ENCODE measurements at places on chromosomes 6 and 20. TPM values are rescaled to one million over a fixed set of nuclear protein-coding genes. Genes with fewer than 3 reads are reported as not detected.
A peak's percentile ranks its signal among the peaks of the same experiment; 100 is the strongest.

The OTOR gene
- not detected for total RNA-seq

DNA sequence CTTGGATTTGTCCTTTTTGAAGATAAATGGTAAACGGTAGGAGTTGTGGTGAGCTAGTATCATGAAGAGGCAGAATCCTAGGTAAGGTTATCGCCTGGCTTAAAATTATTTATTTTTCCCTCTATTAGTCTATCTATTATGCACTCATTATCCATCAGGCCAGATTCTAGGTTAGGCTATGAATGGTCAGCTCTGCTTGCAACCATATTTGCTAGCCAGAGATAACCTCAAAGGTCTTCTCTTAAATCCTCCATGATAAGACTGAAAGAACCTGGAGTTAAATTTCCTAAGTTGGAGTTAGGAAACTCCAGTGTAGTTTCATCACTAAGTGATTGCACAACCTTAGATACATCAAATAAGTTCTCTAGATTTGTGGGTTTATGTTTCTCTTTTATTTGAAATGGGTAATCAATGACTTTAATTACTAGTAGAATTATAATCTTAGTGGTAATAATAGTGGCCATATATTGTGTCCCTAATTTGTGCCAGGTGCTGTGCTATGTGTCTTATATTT, 302.1 kb upstream of the RUNX2 start:
- DNase-seq: no peak

DNA sequence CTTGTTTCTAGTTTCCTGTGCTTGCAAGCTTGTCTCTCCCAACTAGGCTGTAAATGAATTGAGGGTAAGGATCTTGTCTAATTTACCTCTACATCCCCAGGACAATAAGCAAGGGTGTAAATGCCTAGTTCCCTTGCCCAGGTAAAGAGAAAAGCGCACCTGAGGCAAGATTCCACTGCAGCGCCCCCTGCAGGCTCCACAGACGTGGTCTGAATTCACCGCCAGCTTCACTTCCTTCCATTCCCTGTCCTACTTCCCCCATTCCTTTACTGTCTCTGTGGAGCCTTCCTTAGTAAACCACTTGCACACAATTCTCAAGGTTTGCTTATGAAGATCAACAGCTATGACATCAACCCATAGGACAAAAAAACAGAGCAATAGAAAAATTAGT, 42.3 kb downstream of the ANKEF1 start:
- DNase-seq: no peak

The TSPO2 gene
- total RNA-seq: not detected

DNA sequence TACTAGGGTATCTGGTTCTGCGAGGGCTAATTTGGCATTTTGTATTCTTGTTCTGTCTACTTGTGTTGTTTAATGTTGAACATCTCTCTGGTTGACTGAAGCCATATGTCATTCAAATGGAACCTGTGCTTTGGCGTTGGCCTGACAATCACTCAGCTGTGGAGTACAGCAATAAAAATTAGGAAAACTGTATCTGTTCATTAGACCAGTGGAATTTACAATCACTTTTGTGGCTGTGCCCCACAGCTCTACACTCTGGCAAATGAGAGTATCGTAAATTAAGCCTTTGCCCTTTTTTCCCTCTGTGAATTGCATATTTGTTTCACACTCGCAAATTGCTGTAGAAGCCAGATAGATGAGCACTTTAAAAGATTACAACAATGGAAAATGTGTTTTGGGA, 102.0 kb downstream of the ARID1B start:
- DNase-seq: no peak

DNA sequence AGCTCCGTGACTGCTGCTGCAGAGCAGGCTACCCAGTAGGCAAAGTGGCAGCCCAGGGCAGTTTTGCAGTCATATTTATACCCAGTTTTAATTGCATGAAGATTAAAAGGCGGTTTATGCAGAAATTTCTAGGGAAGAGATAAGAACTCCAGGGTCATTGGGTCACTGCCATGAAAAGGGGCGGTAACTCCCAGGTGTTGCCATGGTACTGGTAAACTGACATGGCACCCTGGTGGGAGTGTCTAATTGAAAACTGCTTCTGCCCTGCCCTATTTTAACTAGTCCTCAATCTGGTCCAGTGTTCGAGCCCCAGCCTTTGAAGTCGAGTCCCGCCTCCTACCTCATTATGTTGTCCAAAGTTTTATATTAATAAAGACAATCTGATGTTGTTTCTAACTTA, 75.0 kb upstream of the FUCA2 start:
- DNase-seq: no peak

- DNase-seq: no peak
Measured at GRCh38 chr20:17014217-17014616, 212.6 kb upstream of the PCSK2 start.

The B3GALT4 gene
- total RNA-seq: not detected

- no peak for DNase-seq
Measured at GRCh38 chr20:21820688-21821087, 115.2 kb downstream of the PAX1 start.

- no peak for DNase-seq
Measured at GRCh38 chr6:83613378-83613777, 95.5 kb downstream of the SNAP91 start.

The PSMG4 gene
- 53.9 TPM for total RNA-seq

- no peak for DNase-seq
Measured at GRCh38 chr6:25564943-25565342, 87.1 kb upstream of the SCGN start.

The IRF4 gene
- total RNA-seq: not detected

DNA sequence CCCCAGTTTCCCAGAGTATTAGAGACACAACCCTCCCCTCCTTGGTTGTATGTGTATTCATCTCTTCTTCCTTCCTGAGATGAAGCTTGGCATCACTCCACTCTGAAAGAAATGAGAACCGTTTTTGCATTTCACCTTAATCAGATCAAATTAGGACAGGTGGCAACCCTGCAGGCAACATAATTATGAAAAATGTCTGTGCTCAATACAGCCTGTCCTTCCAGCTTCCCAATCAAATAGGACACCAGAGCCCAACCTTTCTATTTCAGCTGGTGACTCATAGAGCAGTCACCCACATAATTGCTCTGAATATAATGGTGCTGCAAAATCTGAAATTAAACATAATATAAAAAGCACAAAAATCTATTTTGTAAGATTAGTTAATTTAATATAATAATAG, 310.2 kb upstream of the AGPAT4 start:
- DNase-seq: no peak

The RBPJL gene
- not detected for total RNA-seq

- no peak for DNase-seq
Measured at GRCh38 chr6:130624046-130624445, 203.2 kb upstream of the SMLR1 start.

GRCh38 chr6:91509711-91510110, 922.8 kb upstream of the MAP3K7 start:
- no peak for DNase-seq

DNA sequence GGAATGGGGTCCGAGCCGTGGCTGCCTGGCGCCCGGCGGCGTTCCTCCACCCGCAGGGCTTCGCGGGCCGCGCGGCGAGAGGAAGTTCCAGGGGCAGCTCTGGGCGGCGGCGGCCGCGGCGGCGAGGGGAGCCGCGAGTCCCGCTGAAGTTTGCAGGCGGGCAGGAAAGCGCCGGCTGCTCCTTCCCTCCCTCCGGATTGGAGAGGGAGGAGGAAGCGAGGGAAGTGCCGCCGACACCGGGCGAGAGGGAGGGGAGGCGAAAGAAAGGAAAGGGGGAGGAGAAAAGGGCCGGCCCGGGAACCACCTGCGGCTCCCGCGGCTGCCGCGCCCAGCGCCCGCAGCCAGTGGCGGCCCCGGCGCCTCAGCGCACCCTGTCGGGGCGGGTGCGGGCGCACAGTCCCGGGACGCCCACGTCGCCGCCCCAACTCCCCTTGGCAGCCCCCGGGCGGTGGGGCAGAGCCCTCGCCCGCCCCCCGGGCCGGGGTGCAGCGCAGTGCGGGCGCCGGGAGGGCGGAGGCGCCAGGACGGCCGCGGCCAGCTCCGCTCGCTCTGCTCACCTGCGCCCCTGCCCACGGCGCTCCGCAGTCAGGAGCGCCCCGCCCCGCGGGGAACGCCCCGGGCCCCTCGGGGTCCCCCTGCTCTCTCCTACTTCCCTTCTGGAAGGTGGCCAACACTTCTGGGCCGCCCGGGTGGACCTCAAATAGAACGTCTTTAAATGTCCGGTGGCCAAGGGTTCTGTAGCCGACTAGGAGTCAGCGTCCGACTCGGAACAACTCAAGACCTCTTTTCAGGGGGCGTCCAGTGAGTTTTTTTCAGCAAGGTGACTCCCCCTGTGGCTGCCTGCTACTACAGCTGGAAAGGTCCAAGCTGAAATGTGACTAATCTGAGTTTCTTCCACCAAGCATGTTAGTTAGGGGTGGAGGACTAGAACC, 80.3 kb upstream of the CCDC28A start:
- peak; percentile 90 for DNase-seq

GRCh38 chr6:4794140-4794707, 18.0 kb downstream of the CDYL start:
- DNase-seq: no peak

DNA sequence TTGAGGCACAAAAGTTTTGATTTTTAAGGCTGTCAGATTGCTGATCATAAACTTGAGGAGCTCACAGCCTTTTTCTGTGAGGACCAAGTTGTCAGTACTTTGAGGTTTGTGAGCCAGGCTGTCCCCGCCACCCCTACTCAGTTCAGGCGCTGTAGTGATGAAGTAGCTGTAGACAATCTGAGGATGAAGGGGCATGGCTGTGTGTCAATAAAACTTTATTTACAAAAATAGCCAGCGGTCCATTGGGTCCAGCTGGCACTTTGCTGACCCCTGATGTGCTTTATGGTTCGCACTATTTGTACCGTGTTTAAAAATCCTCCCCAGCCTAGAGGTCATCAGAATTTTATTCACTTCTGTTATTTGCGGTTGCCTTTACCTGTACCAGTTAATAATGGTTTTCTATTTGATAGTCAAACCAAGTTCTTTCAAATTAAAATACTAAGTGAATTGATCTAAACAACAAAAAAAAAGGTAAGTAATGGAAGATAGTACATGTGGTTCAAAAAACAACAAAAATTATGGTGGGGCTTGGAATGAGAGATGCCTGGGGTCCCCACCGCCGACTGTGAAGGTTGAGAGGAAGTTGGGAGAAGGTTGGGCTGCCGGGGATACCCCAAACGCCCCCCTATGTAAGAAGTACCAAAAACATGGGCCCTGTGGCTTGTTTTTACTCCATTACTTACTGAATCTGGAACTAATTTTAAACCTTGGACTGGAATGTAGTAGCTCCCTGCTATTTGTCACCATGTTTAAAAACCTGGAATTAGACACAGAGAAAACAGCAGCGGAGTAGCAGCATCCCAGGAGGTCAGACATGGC, 123.6 kb downstream of the SYCP2 start:
- DNase-seq: no peak

GRCh38 chr6:7914991-7915789, 4.6 kb upstream of the TXNDC5 start:
- no peak for DNase-seq

GRCh38 chr6:9481292-9482029, 933.4 kb downstream of the TFAP2A start:
- DNase-seq: no peak

GRCh38 chr20:61744691-61745396, 320.8 kb downstream of the TAF4 start:
- DNase-seq: no peak

DNA sequence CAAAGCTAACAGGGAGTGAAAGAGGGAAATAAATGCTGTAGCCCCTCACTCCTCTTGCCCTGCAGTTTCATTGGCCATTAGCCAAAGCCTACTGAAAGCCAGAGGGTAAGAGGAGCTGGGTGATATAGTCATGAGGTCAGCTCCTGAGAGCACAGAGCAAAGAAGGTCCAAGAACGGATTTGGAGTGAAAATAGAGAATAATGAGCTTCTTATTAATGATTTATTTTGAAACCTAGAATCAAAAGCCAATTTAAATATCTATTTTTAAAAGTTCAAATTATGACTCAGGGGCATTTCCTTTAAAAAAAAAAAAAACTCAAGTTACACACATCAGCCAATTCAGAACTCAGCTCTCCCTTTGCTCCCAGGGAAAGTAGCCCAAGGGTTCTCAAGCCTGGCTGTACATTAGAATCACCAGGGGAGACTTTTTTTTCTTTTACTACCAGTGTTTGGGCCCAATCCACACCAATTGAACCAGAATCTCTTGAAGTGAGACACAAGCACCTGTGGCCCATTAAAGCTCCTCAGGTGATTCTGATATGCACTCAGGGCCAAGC, 79.1 kb downstream of the SNAP25 start:
- no peak for DNase-seq

DNA sequence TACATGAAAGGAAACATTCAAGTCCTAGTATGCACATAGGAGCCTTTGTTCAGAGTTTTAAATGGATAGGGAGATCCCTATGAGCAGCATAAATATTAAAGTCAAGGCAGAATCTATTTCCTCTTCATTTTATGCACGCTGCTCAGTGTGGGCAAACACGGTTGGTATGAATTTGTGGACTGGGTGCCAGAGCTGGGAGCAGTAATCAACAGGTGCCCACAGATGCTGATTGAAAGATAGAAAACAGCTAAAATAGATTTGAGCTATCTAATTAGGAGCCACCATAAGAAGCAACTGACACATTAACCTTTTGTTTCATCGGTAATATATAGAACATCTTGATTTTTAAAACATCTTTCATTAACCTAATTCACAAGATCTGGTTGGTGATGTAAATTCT, 175.5 kb downstream of the EYS start:
- no peak for DNase-seq

The SPATS1 gene
- not detected for total RNA-seq

GRCh38 chr20:4091490-4092479, 76.4 kb upstream of the RNF24 start:
- DNase-seq: peak; percentile 29

DNA sequence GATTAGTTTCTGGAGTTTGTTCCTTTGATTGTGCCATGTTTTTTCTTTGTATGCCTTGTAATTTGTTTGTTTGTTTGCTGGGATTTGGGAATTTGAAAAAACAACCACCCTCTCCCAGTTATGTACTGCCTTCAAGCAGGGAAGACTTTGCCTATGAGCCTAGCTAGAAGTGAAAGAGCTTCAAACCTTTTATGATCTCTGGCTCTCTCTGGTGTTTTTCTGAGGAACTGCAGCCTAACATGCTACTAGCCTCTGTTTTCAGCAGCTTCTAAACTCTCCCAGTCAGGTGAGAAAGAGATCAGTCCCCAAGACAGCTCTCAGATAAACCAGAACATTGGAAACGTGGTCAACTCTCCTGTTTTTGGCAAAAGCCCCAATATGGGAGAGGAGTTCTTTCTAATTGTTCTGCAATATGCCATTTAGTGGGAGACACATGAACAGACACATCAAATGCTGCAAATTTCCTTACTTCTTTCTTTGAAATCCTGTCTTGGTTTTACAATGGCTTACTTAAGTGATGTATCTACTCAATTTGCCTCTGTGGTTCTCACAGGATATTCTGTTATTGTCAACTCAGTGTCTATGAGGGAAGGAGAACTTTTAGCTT, 58.9 kb upstream of the SERINC1 start:
- DNase-seq: peak; percentile 52

DNA sequence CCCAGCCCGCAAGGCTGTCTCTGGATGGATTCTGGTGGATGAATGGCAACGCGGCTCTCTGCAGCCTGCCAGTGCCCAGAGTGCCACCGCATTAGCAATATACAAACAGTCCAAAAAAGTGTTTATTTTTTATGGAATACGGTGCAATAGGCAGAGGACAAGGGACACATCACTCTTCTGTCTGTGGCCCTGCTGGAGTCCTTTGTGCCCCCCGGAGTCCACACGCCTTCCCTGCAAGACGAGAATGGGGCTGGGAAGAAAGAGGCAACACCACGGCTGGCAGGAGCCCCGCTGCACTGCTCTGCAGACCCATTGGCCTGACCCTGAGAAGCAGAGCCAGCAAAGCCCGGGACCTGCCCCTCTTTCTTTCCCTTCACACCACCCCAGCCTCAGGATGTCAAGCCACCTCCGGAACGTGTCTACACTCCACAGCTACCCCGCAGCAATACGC, 196.3 kb downstream of the SYNDIG1 start:
- no peak for DNase-seq

GRCh38 chr6:132445201-132445951, 44.1 kb upstream of the MOXD1 start:
- peak; percentile 86 for DNase-seq
